Stimulated activated CD8-positive, alpha-beta memory T cell treated with anti-CD3 and anti-CD28 coated beads, Interleukin-4, amount 100 ng/mL, for 4 hours (primary cell): ENCODE measurements at places on chromosomes 7 and 10.

DNA sequence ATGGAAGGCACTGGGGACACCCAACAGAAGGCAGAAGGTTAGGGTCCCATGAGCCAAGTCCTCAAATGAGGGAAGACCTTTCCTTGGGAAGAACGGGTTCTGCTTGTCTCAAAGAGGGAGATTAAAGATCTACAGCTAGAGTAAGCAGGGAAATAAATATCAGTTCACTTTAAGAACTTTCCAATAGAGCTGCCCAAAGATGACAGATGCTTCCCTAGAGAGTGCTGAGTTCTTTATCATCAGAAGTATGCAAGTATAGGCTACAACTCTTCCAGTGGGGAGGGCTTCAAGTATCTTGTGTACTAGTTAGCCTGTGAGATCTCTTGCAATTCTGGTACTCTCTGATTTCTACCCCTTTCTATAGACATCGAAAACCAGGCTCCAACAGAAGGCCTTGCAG is 39.4 kb downstream of the EMX2 start:
- no peak for DNase-seq

GRCh38 chr10:1978584-1978983 is 241.3 kb upstream of the ADARB2 start:
- no peak for DNase-seq

- no peak for DNase-seq
Measured at GRCh38 chr7:101537935-101538595, 91.0 kb downstream of the MYL10 start.

- DNase-seq = no peak
Measured at GRCh38 chr10:68517188-68517587, 10.1 kb downstream of the SLC25A16 start.

GRCh38 chr7:138349841-138350700 is 110.0 kb upstream of the TRIM24 start:
- DNase-seq = no peak

DNA sequence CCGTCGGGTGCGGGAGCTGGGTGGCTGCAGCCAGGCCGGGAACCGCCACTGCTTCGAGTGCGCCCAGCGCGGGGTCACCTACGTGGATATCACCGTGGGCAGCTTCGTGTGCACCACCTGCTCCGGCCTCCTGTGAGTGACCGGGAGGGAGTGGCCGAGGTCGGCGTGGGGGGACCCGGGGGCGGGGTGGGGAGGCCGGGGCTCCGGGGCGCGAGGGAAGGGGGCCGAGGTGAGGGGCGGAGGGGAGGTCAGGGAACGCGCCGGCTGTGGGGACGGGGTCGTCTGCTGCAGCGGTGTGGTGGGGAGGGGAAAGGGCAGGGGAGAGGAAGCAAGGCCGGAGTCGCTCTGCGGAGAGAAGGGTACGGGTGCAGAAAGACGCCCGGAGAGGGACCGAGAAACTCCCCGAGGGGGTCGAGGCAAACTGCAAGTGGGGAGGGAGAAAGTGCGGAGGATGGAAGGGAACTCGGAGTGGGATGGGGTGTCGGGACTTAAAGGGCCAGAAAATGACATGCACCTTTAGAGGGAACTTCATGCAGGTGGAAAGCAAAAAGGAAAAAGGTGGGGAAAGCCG is 518 bp downstream of the AGFG2 start:
- no peak for DNase-seq

- DNase-seq = no peak
Measured at GRCh38 chr10:121942749-121943416, 15.1 kb upstream of the ATE1 start.

- no peak for DNase-seq
Measured at GRCh38 chr10:110865186-110865808, 6.4 kb upstream of the PDCD4 start.

DNA sequence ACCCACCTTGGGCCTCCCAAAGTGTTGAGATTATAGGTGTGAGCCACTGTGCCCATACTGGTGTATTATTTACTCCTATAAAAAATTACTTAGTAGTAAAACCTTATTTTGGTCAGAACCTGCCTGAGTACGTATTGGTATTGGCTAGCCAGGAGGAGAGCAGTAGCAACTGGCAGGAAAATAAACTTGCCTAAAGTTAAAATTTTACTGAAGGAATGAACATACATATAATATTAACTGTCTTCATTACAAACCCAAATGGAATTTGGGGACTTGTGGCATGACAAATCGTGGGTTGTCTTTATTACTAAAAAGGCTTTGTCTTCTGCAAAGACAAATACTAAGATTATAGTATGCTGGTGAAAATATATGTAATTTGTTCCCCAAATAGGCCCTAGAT is 8.4 kb downstream of the RAB18 start:
- no peak for DNase-seq

GRCh38 chr7:27110186-27111031 is 7.9 kb upstream of the HOXA2 start:
- no peak for DNase-seq

- DNase-seq = no peak
Measured at GRCh38 chr7:83130191-83130590, 32.5 kb downstream of the PCLO start.

GRCh38 chr10:96112531-96112930 is 17.6 kb upstream of the ZNF518A start:
- DNase-seq = no peak

- peak; percentile 48 for DNase-seq
Measured at GRCh38 chr10:95183271-95184230, 10.5 kb upstream of the ACSM6 start.

DNA sequence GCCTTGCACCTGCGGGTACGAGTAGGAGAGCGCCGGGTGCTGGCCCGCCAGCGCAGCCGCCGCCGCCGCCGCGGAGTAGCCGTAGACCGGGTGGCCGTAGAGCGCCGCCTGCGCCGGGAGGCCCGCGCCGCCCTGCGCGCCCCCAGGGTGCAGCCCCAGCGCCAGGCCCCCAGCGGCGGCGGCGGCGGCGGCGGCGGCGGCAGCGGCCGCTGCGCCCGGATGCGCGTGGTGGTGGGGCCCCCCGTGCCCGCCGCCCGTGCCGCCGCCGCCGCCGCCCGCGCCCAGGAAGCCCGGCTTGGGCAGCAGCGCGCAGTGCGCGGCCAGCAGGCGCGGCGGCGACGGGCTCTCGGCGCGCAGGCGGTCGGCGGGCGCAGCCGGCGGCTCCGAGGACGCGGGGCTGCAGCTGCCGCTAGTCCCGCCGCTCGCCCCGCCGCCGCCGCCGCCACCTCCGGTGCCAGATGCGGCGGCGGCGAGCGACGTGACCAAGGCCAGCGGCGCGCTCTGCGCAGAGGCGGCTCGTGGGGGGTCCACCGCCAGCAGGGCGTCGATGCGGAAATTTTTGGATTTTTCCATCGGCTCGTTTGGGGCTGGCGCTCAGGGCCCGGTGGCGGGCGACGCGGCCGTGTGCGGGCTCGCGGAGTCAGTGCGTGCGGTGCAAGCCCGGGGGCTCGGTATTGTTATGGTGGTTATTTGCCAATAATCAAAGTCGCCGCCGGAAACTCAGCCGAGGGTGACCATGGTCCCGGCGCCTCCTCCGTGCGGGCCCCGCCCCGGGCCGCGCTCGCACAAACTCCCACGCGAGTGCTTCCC is 480 bp downstream of the MNX1 start:
- DNase-seq = no peak

DNA sequence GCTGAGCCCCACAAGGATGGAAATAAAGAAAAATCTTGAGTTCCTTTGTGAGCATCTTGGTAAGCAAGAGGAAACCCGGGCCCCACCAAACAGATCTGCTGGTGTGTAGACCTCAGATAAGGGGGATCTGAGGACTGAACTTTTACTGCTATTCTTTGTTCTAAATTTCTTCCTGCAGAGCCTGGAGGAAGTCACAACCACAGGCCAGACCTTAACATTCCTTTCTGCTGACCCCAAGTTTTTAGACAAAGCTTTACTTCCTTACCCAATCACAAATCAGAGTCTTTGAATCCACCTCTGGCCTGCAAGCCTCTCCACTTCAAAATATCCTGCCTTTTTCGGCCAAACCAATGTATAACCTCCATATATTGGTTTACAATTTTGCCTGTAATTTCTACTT is 352.6 kb upstream of the AUTS2 start:
- no peak for DNase-seq
